ENCODE measurements at places on chromosomes 16 and 17.
A peak's percentile ranks its signal among the peaks of the same experiment; 100 is the strongest.

DNA sequence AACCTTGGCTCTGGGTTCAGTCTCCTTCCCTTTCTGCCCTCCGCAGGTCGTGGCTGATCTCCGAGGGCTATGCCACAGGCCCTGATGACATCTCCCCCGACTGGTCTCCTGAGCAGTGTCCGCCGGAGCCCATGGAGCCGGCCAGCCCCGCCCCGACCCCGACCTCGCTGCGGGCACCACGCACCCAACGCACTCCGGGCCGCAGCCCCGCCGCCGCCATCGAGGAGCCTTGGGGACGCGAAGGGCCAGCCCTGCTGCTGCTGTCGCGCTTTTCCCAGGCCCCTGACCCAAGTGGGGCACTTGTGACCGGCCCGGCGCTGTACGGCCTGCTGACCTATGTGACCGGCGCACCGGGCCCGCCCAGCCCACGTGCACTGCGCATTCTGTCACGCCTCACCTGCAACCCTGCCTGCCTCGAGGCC lies 5.1 kb downstream of the ARMC5 start:
- peaks cover 9% of the 10 kb centered on the region for H3K36me3 ChIP-seq
- no peaks in the 10 kb centered on the region for H3K27me3 ChIP-seq
- peaks cover 14% of the 10 kb centered on the region for H3K4me1 ChIP-seq

DNA sequence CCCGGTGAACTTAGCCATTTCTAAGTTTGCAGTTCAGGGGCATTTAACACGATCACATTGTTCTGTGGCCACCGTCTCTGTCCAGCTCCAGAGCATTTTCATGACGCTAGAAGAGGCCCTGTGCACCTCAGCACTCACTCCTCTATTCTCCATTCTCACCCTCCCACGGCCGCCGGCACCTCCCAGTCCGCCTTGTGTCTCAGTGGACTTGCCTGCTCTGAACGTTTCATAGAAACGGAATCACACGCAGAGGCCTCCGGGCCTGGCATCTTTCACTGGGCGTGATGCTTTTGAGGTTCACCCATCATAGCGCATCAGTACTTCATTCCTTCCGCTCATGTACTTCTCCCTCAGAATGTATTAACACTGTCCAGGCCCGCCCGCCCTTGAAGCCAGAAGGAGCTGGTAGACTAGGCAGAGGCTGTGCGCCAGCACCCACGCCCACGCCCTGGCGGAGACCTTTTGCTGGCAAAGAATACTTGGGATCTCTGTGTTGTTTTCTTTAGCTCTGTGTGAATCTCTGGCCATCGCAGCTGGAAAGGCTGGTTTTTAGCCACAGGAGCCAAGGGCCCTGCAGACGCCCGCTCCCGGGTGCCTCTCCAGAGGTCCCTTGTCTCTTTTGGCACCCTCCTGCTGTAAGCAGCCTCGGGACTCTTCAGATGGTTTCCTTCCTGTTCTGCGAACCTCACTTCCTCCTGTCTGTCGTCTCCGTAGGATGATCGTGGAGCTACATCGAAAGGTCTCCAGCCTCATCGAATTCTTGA lies 23.4 kb upstream of the JPT2 start:
- no peak overlapping the region for H3K4me3 ChIP-seq
- no peaks in the 10 kb centered on the region for H3K4me1 ChIP-seq
- no peak for DNase-seq
- peaks cover 15% of the 10 kb centered on the region for H3K27me3 ChIP-seq
- H3K27ac ChIP-seq = no peak overlapping the region

GRCh38 chr17:78313735-78314648 lies 45.9 kb downstream of the SOCS3 start:
- DNase-seq = peak; percentile 50
- peaks cover 4% of the 10 kb centered on the region for H3K27me3 ChIP-seq
- peak overlapping the region; percentile 99 for H3K27ac ChIP-seq
- no peaks in the 10 kb centered on the region for H3K36me3 ChIP-seq

GRCh38 chr16:8914098-8914497 lies 31.9 kb downstream of the LITAFD start:
- peaks cover 1% of the 10 kb centered on the region for H3K27me3 ChIP-seq
- peaks cover 3% of the 10 kb centered on the region for H3K4me1 ChIP-seq
- no peak overlapping the region for H3K27ac ChIP-seq
- peaks cover 58% of the 10 kb centered on the region for H3K36me3 ChIP-seq
- DNase-seq = no peak

DNA sequence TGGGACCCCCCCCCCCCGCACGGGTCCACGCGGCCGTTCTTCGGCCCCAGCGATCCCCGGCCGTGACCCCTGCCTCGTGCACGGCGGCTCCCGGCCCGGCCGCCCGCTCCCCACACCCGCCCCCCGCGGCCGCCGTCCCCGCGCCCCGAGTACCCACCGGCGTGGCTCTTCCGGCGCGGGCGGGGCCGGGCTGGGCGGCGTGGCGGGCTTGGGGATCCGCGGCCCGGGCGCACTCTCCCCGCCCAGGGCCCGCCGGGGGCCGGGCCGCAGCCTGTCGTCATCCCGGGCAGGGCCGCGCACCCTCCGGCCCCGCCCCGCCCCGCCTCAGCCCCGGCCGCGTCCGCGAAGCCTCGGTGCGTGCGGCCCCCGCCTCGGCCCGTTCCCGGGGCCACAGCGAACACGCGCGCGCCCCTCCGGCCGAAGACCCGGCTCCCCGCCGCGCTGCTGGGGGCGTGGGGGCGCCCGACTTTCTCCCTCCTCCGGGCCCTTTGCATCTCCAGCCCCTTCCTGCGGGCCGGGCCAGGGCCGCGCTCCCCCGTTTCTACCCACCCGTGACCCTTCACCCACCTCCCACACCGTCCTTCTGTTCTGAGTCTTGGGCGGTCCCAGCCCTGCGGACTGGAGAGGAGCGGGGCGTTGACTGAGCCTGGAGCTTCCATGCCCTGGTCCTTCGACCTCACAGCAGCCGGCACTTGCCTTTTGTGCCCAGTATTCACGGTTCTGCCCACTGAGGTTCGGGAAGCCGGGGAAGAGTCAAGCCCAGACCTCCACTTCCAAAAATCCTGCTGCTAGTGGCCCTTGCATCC lies 840 bp downstream of the MYO1C start:
- no peak for DNase-seq
- peak overlapping the region; percentile 81 for H3K27ac ChIP-seq
- peaks cover 35% of the 10 kb centered on the region for H3K4me1 ChIP-seq

- no peaks in the 10 kb centered on the region for H3K4me1 ChIP-seq
- H3K27me3 ChIP-seq = peaks cover 2% of the 10 kb centered on the region
- H3K27ac ChIP-seq = no peak overlapping the region
- H3K36me3 ChIP-seq = peaks cover 5% of the 10 kb centered on the region
- no peak for DNase-seq
These were observed 40.4 kb upstream of the C16orf78 start for GRCh38 chr16:49333259-49333597.
